Bronchial epithelial cell (primary cell): ENCODE measurements at places on chromosomes 2 and 18.

DNA sequence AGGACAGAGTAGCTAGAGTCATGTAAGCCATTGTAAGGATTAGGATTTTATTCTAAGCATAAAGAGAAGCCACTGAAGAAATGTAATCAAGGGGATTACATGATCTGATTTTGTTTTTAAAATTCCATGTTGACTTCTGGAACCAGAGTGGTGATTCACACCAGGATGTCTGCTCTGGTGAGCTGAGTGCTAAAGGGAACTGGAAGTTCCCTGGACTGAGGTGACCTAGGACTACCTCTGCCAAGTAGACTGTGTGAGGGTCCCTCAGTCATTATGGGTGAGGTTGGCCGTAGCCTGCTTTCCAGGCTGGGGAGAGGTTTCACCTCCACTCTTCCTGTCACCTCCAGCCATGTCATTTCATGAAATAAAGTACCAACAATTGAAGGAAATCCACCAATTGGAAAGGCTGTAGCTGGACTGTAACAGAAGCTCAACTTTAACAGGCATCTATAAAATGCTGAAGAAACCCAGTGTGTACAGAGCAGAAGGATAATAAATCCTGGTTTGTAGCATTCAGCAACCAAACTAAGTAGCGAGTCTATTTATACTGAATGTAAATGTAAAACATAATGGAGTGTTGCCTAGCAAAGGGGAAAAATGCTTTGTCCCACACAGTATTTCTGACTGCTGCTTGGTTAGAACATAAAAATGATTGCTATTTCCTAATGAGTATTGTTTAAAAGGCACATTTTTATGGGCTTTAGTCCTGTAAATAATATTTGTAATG lies 507.4 kb upstream of the PKDCC start:
- DNase-seq, result no peak

DNA sequence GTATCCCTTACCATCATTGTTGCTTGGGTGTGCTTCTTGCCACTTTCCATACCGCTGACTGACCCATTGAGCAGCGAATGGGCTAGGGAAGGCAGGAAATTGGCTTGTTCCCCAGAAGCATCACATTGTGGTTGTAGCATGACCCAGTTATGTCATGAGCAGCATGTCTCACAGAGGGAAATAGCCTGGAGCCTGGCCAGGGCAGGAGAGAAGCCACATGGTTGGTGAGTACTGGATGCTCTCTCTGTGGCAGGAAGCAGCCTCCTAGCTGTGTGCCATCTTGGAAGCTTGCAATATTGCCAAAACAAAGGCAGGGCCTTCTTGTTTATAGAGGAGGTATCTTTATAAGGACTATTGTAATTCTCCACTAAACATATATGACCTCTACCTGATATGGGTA lies 482.6 kb downstream of the PIK3C3 start:
- DNase-seq, result no peak

DNA sequence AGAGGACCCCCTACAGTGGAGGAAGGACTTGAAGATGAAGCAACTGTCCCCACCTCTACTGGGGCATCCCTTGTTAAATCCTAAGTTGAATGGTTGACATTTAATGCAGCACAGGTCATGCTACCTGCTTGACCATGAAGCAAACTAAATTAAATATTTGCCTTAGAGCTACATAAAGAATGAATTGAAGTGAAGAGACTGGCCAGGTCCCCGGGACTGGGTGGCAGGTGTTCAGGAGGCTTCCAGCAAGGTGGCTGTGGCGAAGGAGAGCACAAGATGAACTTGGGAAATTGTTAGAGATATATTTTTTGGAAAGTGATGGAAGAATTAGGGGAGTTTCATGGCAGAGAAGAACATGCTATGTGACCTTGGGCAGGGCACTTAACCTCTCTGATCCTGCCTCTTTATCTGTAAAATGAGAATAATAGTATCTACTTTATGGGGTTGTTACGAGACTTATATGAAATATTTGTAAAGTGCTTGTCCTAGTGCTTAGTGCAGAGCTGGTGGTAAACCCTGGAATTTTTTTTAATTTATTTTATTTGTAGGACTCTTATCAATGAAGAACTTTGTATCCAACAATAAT lies 37.3 kb downstream of the EFR3B start:
- DNase-seq, result no peak

- no peak for DNase-seq
Measured at GRCh38 chr18:49645841-49646351, 84.0 kb downstream of the LIPG start.

- no peak for DNase-seq
Measured at GRCh38 chr2:25473758-25474340, 132.1 kb upstream of the DNMT3A start.

DNA sequence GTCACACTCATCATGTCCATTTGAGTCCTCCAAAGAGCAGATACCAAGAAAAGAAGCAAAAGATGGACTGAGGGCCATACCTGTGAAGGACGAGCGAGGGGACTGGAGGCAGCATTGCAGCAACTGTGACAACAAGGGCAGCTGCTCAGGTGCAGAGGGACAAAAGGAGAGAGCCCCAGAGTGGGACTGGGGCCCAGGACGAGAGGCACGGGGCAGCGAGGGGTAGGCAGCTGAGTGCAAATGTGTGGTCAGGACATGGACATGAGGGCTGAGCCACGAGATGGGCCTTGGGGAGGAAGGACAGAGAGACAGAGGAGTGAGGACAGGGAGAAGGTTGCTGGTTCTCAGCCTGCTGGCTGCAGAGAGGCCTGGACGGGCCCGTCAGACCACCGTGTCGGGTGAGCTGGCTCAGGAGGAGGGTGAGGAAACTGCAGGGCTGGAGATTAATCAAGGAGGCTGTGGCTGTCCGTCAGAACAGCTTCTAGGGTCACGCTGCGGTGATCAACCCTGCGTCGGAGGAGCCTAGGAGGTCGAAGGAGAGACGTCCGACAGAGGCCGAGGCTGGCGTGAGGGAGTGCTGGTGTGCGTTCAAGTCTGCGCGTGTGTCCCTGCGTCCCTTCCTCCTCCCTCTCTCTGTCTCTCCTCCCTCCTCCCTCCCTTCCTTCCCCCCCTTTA lies 206.8 kb upstream of the HDAC4 start:
- no peak for DNase-seq

- no peak for DNase-seq
Measured at GRCh38 chr2:102238039-102238756, 51.4 kb downstream of the IL1RL2 start.

DNA sequence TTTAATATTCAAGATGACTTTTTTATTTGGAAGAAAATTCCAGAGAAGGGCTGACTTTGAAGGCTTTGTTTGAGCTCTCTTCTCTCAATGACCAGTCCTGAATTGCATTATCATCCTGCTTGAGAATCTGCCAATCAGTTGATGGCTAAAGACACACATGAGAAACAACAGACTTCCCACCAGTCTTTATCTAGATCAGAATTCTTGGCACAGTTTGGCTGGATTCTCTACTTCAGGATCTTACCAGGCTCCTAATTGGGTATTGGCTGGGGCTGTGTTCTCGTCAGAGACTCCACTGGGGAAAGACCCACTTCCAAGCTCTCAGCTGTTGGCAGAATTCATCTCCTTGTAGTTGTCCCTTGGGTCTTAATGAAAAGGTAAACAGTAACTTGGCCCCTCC lies 86.0 kb downstream of the WDSUB1 start:
- DNase-seq, result no peak

DNA sequence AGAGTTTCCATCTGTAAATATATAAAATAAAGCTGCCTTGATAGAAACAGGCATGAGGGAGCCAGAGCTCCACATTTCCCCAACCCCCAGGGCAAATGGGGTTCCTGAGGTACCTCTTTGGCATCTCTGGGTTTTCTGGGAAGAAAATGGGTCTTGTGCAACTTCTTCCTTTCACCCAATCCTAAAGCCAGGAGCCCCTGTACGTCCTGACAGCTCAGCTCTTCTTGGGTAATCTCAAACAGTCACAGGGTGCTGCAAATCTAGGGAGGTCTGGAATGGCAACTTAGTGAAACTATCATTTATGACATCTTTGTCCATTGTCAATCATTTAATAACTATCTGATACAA lies 36.6 kb upstream of the STAT1 start:
- peak; percentile 40 for DNase-seq

DNA sequence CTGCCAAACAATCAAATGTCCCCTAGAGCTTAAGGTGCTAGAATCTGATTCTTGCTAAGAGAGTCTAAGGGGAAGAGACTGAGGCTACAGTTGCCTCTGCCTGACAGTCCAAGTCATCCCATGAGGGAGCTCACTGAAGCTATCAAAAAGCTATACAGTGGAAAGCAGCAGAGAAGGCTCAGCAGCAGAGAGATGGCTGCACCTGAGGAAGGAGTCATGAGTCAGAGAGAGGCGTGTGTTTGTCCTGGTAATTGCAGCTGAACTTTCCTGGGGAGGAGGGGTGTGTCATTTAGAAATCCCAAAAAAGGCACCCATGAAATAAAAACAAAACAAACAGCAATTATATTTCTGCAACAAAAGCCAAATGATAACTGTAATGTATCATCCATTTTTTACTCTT lies 305.2 kb upstream of the UBE2E3 start:
- peak; percentile 56 for DNase-seq

DNA sequence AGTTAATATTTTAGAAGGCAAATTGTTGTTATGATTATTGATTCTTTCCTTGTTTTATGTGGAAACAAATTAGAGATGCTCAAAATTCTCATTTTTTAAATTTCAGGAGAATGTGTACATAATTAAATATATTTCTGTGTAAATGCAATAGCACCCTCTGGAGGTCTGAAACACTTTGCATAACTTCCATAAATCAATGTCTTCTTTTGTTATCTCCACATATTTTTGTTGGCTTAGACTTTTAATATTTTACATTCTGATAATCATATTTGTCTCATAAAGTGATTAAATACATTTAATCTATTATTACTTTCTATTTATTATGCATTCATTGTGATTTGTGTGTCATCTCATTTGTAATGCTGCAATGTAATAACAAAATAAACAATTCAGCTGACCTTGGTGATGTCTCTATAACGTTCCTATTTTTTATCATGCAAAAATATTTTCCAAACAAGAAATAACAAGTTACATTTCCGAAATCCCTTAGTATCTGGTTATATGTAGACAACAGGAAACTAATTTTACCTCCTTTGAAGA lies 201.8 kb upstream of the GALNT5 start:
- DNase-seq, result peak; percentile 49

- DNase-seq, result no peak
Measured at GRCh38 chr2:101752716-101753616, 55.5 kb downstream of the MAP4K4 start.

GRCh38 chr2:230795856-230796255 lies 68.9 kb upstream of the ITM2C start:
- DNase-seq, result no peak

DNA sequence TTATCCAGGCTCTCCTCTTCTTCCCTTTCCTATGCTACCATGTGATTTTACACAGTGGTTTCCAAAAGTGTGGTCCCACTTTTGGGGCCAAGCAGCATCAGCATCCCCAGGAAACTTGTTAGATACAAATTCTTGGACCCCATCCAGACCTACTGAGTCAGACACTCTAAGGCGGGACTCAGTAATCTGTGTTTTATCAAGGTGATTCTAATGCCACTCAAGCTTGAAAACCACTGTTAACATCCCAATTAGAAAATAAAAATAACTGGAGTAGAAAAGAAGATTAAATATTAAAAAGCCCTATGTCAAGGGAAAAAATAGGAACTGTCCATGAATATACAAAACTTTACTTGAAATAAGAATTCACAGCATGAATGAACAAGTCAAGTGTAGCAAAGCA lies 10.8 kb downstream of the DSG2 start:
- DNase-seq, result peak; percentile 83

- no peak for DNase-seq
Measured at GRCh38 chr2:195649629-195650190, 7.3 kb upstream of the SLC39A10 start.

DNA sequence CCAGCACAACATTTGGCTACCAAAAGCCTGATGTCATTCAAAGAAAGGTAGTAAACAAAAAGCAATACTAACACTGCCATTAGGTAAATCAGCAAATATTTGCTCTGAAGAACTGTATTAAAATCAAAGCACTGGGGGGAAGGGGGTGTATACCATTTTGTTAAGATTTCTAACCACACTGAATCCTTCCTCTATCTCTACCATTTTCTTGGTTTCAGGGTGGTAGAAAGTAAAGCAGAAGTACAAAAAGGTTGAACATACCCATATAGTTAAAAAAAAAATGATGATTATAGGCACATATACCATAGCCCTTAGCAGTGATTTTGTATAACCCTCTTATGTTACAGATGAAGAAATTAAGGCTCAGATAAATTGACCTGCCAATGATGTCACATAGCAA lies 437.6 kb downstream of the ZEB2 start:
- no peak for DNase-seq

- no peak for DNase-seq
Measured at GRCh38 chr2:229371086-229371485, 100.0 kb upstream of the PID1 start.

- peak; percentile 44 for DNase-seq
Measured at GRCh38 chr2:60641811-60642788, 88.6 kb upstream of the BCL11A start.

DNA sequence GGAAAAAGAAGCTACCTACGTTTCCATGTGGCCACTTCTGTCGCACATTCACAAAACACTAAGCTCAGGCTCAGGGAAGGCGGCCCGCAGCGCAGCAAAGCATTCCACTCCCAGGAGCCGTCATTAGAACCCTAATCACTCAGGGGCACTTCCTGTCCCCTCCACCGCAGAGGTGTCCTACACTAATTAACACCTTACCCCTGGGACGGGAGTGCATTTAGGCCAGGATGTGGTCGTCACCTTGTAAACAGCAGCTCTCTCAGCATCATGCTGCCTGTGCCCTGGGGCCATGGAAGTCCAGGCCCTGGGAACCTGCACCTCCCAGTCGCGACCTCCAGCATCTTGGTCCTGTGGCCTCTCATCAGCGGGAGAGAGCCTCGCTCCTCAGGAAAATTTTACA lies 359.8 kb upstream of the SALL3 start:
- no peak for DNase-seq

- no peak for DNase-seq
Measured at GRCh38 chr2:195162918-195163317, 494.1 kb upstream of the SLC39A10 start.

- no peak for DNase-seq
Measured at GRCh38 chr18:77103991-77104531, 28.5 kb downstream of the MBP start.

DNA sequence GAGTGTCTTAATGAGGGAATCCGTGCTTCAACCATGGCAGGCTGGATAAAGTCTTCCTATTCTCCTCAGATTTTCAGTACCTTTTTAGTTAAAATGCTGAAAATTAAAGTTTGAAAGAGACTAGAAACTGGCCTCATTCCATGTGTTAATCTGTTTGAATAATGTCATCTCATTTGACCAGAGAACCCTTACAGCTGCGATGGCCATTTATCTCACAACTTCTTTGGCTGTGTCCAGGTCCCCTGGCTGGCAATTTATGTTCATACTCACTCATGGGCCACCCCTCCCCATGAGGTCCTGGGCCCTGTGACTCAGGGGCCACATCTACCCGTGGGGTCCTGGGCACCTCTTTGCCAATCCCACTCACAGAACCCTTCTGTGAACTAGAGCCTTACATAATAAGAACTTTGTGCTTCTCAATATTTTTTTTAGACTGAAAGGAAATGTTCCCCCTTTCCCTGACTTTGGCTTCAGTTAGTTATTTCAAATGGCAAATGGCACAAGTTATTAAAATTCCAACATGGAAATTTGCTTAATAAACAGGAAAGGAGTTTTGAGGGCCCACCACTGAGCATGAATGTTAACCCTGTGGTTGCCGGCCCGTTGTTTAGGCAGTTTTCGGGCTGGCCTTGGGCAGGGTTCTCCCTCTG lies 134.6 kb downstream of the UXS1 start:
- no peak for DNase-seq
